SHP77 (cell line): ENCODE measurements at places on chromosomes 5 and 9.

- DNase-seq = no peak
Measured at GRCh38 chr9:87609486-87609885, 111.8 kb downstream of the DAPK1 start.

- no peak for DNase-seq
Measured at GRCh38 chr5:151222790-151223446, 974 bp downstream of the CCDC69 start.

DNA sequence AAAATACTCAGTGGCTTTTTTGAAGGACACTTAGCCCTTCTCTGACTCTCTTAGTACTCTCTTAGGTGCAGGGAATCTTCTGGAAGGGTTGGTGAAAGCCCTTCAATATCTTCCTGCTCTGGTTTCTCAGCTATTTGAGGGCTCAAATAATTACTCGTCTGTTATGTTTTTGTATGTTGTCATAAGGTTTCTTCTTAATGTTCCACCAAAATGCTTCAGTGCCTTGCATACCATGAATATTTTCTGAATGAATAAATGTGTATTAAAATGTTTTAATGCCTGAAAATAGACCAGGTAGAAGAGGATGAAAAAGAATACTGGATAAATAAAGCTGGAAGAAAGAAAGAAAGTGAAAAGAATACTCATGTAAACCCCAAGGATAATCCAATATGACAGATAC is 124.3 kb downstream of the STK32A start:
- DNase-seq = no peak

- no peak for DNase-seq
Measured at GRCh38 chr5:172245046-172245445, 38.5 kb downstream of the UBTD2 start.

GRCh38 chr5:179954434-179954833 is 46.7 kb upstream of the TBC1D9B start:
- DNase-seq = no peak

- DNase-seq = peak; percentile 67
Measured at GRCh38 chr5:16866795-16867576, 69.1 kb downstream of the MYO10 start.

DNA sequence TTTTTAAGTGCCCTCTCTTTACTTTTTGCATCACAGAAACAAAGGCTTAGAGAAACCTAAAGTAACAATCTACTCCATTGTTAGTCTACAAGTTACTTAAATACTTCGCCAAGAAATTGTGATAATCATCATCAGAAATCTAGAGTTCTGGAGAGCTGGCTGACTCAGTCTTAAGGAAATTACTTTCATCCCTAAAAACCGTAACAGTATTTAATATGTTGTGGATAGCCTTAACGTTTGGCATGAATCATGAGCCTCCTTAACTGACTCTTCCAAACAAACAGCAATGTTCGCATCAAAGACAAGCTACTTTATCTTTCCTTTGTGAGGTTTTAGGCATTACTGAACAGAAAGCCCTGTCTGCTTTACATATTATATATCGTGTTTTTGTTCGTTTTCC is 128.7 kb downstream of the NIPBL start:
- DNase-seq = no peak

GRCh38 chr5:10351919-10352318 is 1.6 kb upstream of the MARCHF6 start:
- no peak for DNase-seq

DNA sequence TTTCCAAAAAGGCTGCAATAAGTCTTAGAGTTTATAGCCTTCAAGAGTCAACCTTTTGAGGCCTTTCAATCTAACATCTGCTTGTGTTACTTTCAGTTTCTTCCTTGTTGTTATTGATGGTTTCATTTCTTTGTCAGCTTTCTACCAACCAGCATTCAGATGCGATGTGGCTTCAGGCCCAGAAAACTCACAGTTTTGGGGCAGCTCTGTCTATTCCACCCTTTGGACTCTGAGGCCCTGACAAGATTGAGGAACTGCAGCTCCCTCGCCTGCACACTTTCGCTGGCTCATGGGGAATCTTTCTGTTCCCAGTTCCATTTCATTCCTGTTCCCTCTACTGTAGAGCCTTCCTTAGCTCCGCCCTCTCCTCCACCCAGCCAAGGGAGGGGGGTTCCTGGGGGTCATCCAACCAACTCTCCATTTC is 13.3 kb upstream of the WHRN start:
- DNase-seq = no peak

DNA sequence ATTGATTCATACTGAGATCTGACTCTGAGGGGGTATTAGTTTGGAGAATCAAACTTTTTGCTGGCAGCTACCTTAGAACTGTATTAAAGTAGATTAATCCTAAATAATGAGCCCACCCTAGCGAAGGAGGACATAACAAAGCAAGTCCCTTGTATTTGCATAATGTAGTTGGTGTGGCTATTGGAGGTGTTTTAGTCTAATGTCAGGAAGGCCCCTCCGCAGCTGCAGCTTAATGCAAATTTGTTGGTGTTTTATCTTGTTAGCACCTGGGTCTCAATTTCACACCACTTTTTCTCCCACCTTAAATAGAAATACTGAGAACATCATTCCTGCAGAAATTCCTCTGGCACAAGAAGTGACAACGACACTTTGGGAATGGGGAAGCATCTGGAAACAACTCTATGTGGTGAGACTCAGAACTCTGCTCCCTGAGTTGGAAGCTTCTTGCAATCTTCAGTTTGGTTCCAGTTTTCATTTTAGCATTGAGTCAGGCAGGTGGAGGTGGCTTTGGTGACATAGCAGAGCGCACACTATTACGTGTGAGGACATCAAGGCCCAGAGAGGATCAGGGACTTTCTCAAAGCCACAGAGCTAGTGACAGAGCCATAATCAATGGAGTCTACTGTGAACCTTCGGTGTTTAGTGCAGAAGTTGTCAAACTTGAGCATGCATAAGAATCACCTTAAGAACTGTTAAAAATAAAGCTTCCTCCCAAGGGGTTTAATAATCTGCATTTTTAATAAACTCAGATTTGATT is 33.9 kb downstream of the DOCK2 start:
- no peak for DNase-seq

DNA sequence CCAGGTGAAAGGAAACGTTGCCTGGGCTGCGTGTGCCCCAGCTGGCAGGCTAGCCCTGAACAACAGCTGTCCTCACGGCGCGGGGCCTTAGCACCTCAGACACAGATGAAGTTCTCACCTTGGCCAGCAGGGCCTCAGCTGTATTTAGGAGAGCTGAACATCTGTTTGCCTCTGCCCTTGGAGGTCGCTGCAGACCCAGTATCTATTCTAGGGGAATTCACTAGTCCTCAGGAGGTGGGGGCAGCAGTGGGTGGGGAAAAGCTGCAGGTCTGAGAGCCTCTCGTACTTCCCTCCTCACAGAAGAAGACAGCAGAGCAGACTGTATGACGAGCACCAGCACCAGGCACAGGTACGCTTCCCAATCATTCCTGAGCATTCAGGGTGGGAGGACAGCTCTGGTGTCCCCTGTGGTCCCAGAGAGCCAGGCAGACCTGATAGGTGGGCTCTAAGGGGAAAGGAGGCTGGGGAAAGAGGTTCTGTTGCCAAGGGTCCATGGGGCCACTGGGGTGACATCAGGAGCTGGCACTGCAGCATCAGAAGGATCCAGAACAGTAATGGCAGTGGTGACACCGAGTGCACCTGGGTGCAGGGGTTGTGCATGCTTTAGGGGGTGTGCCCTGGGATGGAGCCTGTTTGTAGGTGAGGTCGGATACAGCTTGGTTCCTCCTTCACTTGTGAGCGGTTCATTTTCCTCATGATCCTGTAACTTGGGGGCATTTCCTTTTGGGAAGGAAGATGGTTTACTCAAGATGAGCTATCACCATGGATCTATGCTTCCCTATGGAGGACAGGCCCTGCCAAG is 13.8 kb downstream of the CD74 start:
- DNase-seq = no peak

DNA sequence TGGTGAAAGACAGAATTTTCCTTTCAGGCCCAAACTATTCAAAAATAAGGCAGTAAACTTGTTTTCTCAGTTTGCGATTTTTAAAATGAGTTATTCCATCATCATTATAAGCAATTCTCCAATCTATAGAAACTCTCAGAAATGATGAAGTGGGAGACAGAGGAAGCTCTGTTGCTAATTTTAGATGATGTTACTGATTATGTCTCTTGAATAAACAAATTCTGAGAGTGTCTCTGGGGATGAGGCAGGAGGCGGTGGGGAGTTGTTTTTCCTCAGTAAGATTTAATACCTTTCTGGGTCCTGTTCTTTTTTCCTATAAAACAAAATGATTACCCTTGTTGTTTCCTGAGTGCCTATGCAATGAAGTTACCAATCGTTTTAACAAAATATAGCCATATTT is 43.9 kb upstream of the TEX48 start:
- no peak for DNase-seq

DNA sequence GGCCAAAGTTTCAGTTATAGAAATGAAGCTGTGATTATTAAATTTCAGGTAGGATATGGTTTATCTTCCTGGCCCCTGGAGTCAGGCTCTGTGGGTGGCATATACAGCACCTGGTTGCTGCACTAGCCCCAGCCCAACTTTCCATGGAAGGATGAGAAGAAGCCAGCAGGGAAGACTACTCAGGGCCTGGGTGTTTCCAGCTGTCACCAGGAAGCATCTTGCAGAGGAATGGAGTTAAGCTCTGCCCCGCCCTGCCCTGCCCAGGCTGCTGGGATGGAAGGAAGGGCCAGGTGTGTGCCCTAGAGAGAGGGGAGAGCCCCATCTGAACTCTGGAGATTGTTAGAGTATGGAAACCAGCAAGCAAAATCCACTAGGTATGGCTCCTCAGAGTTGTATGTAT is 42.8 kb upstream of the FAT2 start:
- DNase-seq = no peak

DNA sequence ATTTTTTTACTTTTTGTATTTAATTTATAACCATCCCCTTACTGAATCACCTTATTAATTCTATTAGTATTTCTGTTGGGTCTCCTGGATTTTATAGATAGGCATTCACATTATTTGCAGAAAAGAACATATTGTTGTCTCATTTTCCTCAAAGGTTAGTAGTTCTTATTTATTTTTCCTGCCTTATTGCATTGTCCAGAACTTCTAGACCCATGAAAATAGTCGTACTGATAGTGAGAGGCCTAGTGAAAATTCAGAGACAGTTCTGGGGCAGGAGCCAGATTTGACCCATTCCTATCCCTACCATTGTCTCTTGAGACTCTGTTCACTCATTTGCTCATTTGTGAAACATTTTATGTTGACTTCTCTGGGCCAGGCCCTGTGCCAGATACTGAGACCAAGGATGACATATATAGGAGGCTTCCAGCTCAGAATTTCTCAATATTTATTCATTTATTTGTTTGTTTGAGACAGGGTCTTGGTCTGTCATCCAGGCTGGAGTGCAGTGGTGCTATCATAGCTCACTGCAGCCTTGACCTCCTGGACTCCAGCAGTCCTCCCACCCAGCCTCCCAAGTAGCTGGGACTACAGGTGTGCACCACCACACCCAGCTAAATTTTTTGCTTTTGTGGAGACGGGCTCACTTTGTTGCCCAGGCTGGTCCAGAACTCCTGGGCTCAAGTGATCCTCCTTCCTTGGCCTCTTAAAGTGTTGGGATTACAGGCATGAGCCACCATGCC is 34.7 kb downstream of the COL27A1 start:
- DNase-seq = no peak

DNA sequence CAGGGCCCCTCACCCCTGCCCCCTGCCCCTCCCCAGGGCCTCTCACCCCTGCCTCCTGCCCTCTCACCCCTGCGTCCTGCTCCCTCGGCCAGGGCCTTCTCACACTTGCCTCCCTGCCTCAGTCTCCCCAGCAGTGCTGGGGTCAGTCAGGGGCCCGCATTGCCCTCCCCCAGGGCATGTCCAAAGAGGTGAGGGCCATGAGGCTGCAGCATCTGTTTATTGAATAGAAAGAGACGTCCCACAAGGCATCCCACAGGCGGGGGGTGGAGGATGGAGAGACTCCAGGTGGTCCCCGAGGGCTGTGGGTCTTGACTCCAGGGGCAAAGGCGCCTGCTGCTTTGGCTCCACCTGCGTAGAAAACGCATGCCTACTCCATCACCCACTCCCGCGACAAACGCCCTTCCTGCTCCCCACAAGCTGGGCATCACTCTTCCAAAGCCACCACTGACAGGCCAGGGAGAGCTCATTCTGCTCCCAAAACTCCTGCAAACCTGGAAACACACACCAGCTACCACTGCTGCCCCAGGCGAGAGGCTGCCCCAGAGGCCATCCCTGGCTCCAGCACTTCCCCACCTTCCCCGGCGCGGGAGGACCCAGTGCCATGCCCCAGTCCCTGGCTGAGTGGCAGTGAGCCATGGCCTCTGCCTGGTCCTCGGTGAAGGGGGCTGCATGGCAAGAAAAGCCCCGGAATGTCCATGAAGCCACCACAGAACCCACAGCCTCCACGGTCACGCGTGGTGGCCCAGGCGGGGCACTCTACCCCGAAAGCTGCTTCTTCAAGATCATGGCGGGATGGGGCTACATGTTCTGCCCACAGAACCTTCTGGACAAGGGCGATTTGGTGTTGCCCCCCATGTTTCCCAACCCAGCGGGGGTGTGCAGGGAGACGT is 1.6 kb upstream of the LCN8 start:
- DNase-seq = no peak

GRCh38 chr9:18849270-18849669 is 183.7 kb downstream of the SAXO1 start:
- DNase-seq = no peak

DNA sequence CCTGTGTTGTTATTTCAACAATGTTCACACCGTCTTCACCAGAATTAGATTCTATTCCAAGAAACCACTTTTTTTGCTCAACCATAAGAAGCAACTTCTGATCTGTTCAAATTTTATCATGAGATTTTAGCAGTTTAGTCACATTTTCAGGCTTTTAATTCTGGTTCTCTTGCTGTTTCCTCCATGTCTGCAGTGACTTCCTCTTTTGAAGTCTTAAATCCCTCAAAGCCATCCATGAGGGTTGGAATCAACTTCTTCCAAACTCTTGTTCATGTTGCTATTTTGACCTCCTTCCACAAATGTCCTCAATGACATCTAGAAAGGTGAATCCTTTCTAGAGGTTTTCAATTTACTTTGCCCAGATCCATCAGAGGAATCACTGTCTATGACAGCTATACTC is 25.7 kb upstream of the ENTREP1 start:
- no peak for DNase-seq

DNA sequence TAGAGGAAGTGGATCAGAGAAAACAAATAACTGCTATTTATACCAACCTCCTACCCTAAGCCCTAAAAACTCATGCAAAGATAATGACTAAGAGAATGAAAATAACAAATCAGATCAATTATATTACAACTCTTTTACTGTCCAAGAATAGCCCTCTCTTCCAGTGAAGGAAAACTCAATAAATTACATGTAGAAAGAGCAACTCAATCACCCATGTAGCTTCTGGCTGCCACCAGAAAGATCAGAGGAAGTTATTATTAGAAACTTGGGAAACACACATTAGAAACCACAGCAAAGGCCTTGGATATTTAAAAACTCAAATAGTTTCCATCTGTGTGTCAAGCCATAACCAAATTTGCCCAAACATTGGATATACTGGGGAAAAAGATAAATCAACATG is 134.0 kb upstream of the TARS1 start:
- no peak for DNase-seq

DNA sequence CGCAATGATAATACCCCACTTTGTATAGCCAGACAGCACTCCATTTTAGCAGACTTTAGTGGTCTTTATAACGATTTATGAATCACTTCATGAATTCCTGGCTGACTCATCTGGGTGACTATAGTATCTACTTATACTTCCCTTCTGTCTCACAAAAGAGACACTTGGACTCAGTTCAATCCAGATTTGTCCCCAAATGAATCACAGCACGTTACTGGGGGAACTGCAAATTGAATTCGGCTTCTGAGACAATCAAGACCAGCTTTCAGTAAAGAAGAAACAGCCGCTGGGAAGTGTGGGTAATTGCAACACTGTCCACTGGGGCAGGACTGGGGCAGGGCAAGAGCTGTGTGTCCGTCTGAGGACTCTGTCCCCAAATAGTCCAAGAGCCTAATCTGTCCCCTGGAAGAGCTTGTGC is 337.3 kb upstream of the RFX3 start:
- no peak for DNase-seq
